ENCODE measurements at places on chromosomes 1 and 21.

DNA sequence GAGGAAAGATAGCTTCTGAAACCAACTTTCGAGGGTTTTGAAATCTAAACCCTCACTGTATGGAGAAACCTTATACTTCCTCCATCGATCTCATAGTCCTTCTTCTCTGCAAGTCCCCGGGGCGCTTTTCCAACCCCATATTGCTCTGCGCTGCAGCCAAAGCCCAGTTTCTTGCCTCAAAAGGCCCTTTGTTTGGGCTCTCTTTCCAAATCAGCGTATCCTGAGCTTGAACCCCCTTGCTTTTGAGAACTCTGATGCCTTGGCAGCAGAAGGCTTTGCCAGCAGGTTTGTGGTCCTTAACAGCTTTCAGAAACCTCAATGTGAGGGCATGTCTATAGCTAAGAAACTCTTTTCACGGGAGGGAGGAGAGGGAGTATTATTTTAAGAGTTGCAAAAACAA is 21.6 kb downstream of the PLPP3 start:
- DNase-seq, result no peak

DNA sequence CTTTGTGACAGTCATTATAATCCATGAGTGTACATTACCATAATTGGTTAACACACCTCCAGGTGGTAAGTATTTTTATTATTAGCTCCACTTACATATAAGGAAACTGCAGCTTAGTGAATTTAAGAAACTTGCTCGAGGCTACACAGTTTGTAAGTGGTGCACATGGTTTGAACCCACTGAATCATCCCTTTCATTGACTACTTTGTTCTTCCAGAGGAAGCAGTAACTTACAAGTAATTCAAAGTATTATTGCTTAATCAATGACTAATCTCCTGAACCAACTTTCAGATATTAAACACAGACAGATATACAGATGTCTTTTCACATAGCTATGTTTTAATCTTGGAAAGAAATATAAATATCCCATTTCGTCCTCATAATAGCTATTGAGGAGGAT is 18.7 kb upstream of the CLDN8 start:
- DNase-seq, result no peak

DNA sequence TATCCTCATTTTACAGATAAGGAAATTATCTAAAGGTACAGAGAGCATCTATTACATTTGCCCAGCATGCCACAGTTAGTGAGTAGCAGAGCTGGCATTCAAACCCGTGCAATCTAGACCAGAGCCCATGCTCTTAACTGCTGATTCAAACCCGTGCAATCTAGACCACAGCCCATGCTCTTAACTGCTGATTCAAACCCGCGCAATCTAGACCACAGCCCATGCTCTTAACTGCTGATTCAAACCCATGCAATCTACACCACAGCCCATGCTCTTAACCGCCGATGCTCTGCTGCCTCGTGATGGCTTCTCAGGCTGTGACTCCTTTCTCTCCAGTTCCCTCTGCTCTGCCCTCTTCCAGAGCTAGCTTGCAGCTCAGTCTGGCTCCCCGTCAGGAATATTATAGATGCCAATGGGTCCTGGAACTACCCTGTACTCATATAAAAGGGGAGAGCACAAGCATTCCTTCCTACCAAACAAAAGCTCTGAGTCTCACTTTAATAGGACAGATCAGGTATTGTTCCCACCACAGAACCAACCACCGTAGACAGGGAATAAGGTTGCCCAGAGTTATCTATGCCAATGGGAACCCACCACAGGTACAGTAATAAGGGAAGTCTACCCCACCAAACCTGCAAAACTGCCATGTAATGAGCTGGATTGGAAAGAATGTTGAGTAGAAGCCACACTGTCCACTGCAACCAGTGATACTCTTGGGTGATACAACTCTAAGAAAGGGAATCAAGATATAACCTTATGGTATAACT is 78.4 kb downstream of the SMYD3 start:
- DNase-seq, result no peak

GRCh38 chr1:152506899-152507498 is 3.6 kb upstream of the LCE5A start:
- DNase-seq, result no peak

DNA sequence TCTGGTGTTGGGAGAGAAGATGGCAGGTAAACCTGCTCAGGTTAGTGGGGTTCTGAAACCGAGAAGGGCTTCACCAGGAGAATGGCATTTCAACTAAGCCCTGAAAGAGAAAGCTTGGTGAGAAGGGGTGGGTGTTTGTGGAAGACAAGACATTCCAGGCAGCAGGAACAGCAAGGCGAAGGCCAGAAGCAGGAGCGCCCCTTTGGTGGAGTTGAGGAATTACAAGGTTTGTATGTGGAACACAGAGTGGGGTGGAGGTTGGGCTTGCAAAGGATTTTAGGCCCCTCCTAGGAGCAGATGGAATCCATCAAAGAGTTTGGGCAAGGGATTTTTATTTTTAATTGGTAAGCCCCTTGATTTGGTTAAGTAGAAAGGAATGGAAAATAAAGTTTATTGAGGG is 24.8 kb upstream of the ELOA start:
- DNase-seq, result no peak

DNA sequence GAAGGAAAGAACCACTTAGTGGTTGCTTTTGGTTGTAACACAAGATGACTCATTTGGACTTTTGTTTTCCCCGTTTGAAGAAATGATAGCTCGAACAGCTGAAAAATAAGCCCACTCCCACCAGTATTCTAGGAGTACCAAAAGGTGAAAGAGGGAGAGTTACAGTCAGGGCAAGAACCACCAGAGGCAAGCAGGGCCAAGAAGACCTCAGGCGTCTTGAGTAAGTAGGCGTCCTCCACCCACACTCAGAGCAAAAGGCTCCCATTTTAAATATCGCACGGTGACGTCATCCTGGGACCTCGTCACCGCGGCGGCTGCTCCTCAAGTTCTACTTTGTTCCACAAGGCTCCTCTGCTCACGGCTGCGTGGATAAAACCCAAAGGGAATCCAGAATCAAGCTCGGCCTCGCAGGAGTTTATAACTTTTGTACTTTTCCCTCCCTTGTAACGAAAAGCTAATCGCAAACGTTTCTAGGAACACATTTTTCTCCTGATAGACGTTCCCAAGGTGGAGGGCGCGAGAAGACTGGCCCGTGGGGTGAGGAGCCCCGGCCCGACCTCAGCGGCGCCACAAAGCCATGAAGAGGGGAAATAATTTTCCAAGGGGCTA is 1.2 kb downstream of the BTG3 start:
- DNase-seq, result peak; percentile 53

DNA sequence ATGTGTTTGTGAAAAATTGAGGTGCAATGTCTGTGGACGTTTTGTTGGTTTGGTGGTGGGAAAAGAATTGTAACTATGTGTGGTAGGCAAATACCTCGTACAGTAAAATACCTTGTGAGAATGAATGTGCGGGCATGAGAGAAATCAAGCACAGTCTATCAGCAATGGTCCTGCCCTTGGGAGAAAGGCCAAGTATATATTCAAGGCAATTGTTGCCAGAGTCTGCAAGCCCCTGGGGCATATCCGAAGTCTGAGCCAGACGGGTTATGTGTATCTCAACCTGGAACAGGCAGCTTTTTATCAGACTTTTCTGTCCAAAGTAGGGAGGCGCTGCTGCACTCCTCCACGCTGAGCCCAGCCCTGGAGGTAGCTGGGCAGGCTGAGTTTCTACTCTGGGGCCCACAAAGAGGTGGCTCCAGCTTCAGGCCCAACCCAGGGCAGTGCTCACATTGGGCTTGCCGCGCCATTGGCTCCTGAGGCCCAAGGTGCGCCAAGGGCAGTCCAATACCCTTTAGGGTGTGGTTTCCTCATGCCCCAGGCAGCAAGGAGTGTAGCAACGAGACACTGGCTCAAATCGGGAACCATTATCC is 9.4 kb upstream of the GNL2 start:
- no peak for DNase-seq

- no peak for DNase-seq
Measured at GRCh38 chr1:230548997-230549396, 93.3 kb upstream of the COG2 start.

GRCh38 chr1:19885821-19886220 is 3.6 kb downstream of the OTUD3 start:
- no peak for DNase-seq

- DNase-seq, result no peak
Measured at GRCh38 chr21:43842742-43843141, 22.3 kb upstream of the AGPAT3 start.

GRCh38 chr1:150875197-150876118 is 941 bp downstream of the ARNT start:
- DNase-seq, result no peak

- no peak for DNase-seq
Measured at GRCh38 chr1:225882694-225883615, 775 bp upstream of the TMEM63A start.

GRCh38 chr1:183480971-183481441 is 8.7 kb downstream of the SMG7 start:
- DNase-seq, result no peak

DNA sequence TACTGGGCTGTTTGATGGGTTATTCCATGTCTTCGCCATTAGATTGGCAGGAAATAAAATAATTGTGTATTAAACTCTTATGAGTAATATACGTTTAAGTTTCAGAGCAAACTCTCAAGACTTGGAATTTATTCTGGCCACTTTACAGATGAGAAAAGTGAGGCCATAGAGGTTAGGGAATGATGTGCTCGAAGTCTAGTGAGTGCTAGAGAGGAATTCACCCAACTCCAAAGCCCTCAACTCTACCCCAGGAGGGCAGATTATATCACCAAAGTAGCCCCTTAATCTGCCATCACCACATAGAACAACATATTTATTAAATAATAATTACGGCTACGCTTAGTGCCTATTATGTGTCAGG is 440 bp upstream of the MUL1 start:
- DNase-seq, result no peak

Data from stimulated activated CD8-positive, alpha-beta memory T cell treated with anti-CD3 and anti-CD28 coated beads, Interleukin-2, amount 100 ng/mL, for 1 hour (primary cell).